Effector CD4-positive, alpha-beta T cell (primary cell): ENCODE measurements at places on chromosomes 5 and 9.

DNA sequence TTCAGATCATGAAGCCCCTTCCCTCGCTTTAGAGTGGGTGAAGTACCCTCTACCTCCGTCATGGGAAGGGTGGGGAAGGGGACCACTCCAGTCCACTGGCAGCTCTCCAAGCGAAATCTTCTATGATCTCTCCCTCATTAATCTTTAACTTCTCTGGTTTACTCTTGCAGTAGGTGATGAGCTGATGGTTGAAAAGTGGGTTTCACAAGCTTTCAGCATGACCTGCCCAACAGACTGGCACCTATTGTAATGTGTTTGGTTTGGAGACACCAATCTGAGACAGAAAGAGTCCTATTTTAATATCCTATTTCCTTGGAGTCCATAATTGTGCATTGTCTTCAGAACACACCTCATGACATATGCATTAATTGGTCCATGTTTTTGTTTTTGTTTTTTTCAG lies 70.8 kb upstream of the TGFBR1 start:
- DNase-seq: no peak

DNA sequence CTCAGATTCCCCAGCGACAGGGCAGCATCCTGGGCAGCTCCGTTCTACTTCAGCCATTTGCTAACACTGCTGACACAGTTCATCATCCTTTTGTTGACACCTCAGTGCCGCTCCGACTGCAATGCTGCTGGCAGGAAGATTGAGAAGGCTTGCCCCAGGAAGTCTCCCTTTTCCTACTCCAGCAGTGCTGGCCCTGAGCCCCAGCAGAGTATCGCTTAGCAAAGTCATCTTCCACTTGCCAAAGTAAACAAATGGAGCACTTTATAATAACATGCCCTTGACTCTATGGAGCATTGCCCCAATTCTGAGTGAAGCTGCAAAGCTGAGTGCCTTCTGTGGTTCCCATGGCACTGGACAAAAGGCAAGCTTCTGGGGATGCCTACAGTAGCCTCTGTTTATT lies 32.2 kb downstream of the PRLR start:
- no peak for DNase-seq

GRCh38 chr9:73906671-73907070 lies 590.5 kb upstream of the RORB start:
- no peak for DNase-seq

DNA sequence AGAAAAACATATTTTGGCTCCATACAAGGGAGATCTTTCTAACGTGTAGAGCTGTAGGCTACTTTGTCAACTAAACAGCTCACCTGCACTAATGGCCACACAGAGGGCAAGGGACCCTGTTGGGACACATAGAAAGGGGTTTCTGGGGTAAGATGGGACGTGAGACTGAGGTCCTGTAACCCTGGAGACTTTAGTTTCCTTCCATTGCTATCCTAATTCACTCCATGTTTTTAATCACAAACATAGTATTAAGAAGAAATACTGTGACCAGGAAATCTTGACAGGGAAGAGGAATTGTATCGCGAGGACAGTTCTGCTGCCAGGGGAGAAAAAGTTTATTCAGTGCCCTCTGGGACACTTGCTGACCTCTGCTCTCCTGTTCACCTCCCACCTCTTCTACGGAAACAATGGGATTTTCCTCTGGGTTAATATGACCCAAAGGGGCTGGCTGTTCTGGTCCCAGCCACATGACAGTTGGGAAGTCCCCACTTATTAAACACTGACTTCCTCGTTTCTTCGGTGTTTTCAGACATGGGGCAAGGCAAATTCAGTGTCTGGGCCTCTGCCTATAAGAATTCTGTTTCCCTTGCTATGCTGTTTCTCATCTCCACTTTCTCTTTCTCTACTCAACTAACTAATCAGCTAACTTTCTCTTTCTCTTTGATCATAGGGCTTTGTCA lies 106.9 kb upstream of the SEMA6A start:
- no peak for DNase-seq

DNA sequence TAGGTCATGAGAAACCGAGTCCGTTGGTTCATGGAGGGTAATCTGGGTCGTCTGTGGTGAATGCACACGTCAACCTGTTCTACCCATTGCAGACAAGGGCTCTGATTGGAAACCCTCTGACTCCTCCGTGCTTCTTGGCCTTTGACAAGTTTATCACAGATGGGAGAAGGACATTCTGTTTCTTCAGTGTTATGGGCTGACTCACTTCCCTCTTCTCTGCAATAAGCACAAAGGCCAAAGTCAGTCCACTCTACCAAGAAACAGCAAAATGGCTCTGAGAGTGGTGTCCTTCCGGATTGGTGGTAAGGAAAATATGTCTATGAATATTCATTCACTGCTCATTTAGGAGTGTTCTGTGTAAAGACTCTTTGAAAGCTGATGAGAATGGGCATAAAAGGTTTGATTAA lies 89.3 kb downstream of the FEM1C start:
- DNase-seq: no peak

GRCh38 chr9:115628426-115628825 lies 510.5 kb upstream of the TNC start:
- DNase-seq: no peak

GRCh38 chr9:131483319-131484050 lies 19.2 kb upstream of the POMT1 start:
- DNase-seq: no peak

DNA sequence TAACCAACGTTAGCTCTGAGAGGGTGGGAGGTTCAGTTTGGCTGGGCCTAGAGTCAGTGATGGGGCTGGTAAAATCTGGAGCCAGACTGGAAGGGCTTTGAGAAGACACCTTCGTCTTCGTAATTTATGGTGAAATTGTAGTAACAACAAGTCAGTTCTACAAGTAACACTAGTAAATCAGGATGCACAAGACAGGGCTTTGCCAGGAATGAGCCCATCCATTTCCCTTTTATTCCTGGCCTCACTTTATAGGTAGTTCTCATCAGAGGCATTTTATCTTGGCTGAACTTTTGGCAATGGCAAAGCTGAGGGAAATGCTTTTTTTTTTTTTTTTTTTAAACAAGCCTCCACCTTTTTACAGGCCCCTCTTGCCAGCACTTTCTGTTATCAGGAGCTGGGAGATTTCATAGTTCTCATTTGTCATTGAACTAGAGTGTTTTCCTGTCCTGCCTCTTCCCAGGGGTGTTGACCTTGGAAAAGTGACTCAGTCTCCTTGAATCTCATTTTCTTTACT lies 110.5 kb upstream of the KLF4 start:
- DNase-seq: no peak

- DNase-seq: no peak
Observed at GRCh38 chr5:36629729-36630128, 23.3 kb downstream of the SLC1A3 start.

GRCh38 chr5:68084396-68084795 lies 131.2 kb upstream of the PIK3R1 start:
- no peak for DNase-seq

- DNase-seq: no peak
Observed at GRCh38 chr5:1324301-1324700, 20.6 kb downstream of the CLPTM1L start.

DNA sequence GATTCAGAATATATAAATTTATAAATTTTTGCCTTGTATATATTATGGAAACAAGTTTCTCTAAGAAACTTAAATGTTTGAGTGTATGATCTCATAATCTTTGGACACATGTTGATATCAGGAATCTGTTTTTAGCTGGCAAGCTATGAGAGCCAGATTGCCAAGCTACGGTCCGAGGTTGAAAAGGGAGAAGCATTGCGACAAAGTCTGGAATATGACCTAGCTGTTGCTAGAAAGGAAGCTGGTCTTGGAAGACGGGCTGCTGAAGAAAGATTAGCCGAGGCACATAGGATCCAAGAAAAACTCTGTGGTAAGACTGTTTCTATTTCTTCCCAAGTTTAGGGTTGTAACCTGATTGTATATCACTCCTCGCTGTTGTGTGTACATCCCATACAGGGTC lies 25.9 kb downstream of the CCDC171 start:
- no peak for DNase-seq

- no peak for DNase-seq
Observed at GRCh38 chr5:79077680-79078365, 8.3 kb downstream of the BHMT2 start.

GRCh38 chr5:138541511-138542179 lies 1.4 kb downstream of the ETF1 start:
- DNase-seq: no peak

DNA sequence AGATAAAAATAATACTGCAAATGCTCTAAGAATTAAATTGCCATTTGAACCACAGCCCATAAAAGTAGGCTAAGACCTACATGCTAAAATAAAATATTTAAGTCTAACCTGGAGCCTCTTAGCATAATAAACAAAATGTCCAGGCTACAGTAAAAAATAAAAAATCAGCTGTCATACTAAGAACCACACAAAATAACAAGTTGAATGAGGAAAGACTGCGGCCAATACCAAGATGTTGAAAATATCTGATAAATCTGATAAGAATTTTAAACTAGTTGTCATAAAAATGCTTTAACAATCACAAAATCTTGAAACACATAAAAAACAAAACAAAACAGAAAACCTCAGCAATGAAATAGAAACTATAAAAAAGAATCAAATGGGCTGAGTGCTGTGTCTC lies 336.9 kb upstream of the MSX2 start:
- no peak for DNase-seq
